Stimulated activated naive CD8-positive, alpha-beta T cell treated with anti-CD3 and anti-CD28 coated beads, Interleukin-15, Interleukin-2, amounts not matched to agents 100 U/mL and 50 U/mL, for 24 hours (primary cell): ENCODE measurements at places on chromosomes 3 and 15.

- no peak for DNase-seq
Measured at GRCh38 chr3:129663045-129663446, 56.6 kb upstream of the PLXND1 start.

DNA sequence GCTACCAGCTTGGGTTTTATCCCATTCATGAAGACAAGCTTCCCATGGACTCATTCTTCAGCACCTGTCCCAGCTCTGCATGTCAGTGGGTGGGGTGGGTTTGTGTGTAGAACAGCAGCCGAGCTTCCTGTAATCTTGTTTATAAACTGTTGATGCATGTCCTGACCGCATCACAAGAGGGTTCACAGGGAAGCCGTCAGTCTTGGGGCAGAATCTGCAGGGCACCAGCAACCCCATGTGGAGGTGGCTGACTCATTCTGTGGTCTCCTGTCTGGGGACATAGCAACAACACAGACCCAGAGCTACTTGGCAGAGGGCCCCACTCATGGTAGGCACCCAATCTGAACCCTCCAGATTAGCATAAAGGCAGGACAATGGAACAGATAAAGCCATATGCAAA, 35.6 kb downstream of the DAPK2 start:
- DNase-seq, result peak; percentile 84

DNA sequence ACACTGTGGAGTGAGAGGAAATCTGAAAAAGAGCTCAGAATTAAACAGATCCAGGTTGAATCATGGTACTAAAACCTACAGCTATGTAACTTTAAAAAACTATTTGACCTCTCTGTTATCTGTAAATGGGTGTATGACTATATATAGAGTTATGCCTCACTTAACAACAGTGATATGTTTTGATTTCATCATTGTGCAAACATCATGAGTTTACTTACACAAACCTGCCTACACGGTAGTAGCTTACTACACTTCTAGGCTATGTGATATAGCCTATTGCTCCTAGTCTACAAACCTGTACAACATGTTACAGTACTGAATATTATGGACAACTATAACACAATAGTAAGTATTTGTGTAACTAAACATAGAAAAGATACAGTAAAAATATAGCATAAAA, 191.6 kb upstream of the MEIS2 start:
- DNase-seq, result no peak

DNA sequence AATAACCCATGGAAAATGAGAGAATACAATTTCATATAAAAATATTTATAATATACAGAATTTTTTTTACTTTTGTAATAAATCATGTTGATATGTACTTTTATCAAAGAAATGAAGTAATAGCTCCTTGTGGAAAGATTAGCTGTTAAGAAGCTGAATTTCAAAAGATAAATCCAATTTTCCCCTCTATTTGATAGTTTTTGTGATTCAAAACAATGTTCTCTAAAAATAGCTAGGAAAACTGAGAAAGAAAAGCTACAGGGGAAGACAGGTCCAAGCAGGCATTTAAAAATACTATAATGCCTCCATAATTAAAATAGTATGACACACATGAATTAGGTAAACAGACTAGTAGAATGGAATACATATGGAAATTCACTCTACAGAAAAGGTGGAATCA, 44.9 kb downstream of the SCAPER start:
- DNase-seq, result no peak

GRCh38 chr15:101692801-101693598, 31.3 kb downstream of the TARS3 start:
- peak; percentile 30 for DNase-seq

DNA sequence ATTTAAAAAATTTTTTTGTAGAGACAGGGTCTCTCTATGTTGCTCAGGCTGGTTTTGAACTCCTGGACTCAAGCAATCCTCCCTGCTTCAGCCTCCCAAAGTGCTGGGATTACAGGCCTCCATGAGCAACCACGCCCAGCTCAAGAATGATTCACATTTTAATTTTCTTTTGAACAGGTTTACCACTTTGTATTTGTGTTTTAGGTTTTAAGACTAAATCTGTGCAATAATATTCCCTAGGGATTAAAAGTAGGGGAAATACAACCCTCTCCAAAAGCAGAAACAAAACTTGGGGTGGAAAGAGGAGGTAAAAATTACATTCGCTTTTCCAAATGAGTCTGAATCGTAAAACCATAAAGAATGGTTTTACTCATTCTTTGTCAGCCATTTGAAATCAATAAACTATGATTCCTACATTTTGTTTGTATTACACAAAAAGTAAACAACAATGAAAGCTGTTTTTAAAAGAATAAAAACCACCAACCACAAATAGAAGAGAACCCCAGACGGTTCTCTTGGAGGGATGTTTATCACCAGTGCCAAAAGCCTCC, 37.8 kb downstream of the SLC24A1 start:
- no peak for DNase-seq
